ENCODE measurements at places on chromosomes 11 and 22. TPM values are rescaled to one million over a fixed set of nuclear protein-coding genes. Genes with fewer than 3 reads are reported as not detected.

The ANO5 gene
- total RNA-seq = 3.4 TPM

The CCDC116 gene
- total RNA-seq = 1.2 TPM

The KIAA0930 gene
- total RNA-seq = 56.9 TPM

The RAPSN gene
- 0.50 TPM for total RNA-seq

The RAB38 gene
- 4.7 TPM for total RNA-seq

The DCHS1 gene
- 40.4 TPM for total RNA-seq

The PNPLA5 gene
- total RNA-seq = not detected

- H3K4me3 ChIP-seq = no peak overlapping the region
- no peaks in the 10 kb centered on the region for H3K36me3 ChIP-seq
- DNase-seq = no peak
- H3K27ac ChIP-seq = no peak overlapping the region
- no peaks in the 10 kb centered on the region for H3K27me3 ChIP-seq
These were observed 164.9 kb downstream of the MIAT start for GRCh38 chr22:26822313-26822712.

- H3K4me3 ChIP-seq = no peak overlapping the region
- H3K4me1 ChIP-seq = peaks cover 18% of the 10 kb centered on the region
- no peak overlapping the region for H3K27ac ChIP-seq
- no peaks in the 10 kb centered on the region for H3K36me3 ChIP-seq
These were observed 91.9 kb downstream of the CSTPP1 start for GRCh38 chr11:47028195-47029093.

- H3K4me3 ChIP-seq = peak overlapping the region; percentile 61
- H3K4me1 ChIP-seq = peaks cover 59% of the 10 kb centered on the region
- DNase-seq = peak; percentile 31
- peaks cover 4% of the 10 kb centered on the region for H3K36me3 ChIP-seq
- peak overlapping the region; percentile 91 for H3K27ac ChIP-seq
These were observed 161.9 kb downstream of the INSC start for GRCh38 chr11:15276621-15277020.

DNA sequence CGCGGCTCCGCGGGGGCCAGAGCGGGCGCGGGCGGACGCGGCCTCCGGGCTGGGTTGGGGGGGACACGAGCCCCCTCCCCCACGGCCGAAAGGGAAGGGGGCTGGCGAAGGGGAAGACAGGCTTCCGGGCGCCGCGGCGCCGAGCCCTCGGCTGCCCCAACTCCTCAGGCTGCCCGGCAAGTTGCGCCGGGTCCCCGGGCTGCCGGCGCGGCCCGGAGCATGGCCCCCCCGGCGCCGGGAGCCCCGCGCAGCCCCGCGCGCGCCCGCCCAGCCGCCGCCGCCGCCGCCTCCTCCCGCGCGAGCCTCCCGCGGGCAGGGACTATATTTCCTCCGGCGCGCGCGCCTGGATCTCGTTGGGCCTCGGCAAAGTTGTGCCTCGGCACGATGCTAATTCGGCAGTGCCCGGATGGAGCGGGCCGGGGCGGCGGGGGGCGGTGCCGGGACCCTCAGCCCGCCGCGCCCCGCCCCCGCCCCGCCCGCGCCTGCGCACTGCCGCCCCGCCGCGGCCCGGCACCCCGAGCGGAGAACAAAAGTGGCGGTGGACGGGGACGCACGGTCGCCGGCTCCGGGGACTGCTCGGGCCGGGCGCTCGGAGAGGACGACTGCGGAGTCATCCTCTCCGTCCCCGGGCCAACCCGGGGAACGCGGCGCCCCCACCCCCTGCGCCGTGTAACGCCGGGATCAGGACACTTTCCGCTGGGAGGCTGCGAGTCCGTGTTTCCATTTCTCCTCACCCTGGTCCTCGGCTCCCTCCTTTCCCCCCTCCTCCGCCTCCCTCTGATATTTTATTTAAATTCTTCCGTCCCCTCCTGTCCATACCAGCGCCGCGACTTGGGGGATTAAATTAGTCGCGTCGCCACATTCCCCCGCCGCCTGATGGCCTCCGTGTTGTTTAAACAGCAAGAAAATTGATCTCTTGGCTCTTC lies at the start of gene PHF21B:
Gene PHF21B (minus strand): TSS at position 400 of the 926 bp plus-strand sequence. CDS start 456 bp downstream, outside the sequence.
- no peaks in the 10 kb centered on the region for H3K36me3 ChIP-seq
- peaks cover 28% of the 10 kb centered on the region for H3K4me1 ChIP-seq
- peak; percentile 80 for DNase-seq
- peak within 1 kb of the TSS; percentile 94 for H3K4me3 ChIP-seq
- peaks cover 3% of the 10 kb centered on the region for H3K27me3 ChIP-seq

- H3K27me3 ChIP-seq = peaks cover 15% of the 10 kb centered on the region
- no peaks in the 10 kb centered on the region for H3K4me1 ChIP-seq
- DNase-seq = no peak
- H3K36me3 ChIP-seq = no peaks in the 10 kb centered on the region
- H3K4me3 ChIP-seq = no peak overlapping the region
These were observed 30.6 kb upstream of the QSER1 start for GRCh38 chr11:32861850-32862577.

GRCh38 chr22:37764622-37765021 lies 43.1 kb upstream of the GCAT start:
- peaks cover 2% of the 10 kb centered on the region for H3K36me3 ChIP-seq
- H3K4me1 ChIP-seq = no peaks in the 10 kb centered on the region
- no peak for DNase-seq
- H3K4me3 ChIP-seq = no peak overlapping the region
- H3K27me3 ChIP-seq = no peaks in the 10 kb centered on the region
- H3K27ac ChIP-seq = no peak overlapping the region

GRCh38 chr11:64396079-64396591 lies 37.2 kb downstream of the RPS6KA4 start:
- H3K4me3 ChIP-seq = peak overlapping the region; percentile 47
- no peaks in the 10 kb centered on the region for H3K27me3 ChIP-seq
- peaks cover 14% of the 10 kb centered on the region for H3K4me1 ChIP-seq
- peak overlapping the region; percentile 79 for H3K27ac ChIP-seq
- no peaks in the 10 kb centered on the region for H3K36me3 ChIP-seq
- no peak for DNase-seq

GRCh38 chr11:8360086-8360828 lies 96.6 kb upstream of the LMO1 start:
- no peak overlapping the region for H3K4me3 ChIP-seq
- no peaks in the 10 kb centered on the region for H3K4me1 ChIP-seq
- no peaks in the 10 kb centered on the region for H3K36me3 ChIP-seq
- no peak for DNase-seq
- H3K27ac ChIP-seq = peak overlapping the region; percentile 8

- DNase-seq = no peak
- no peaks in the 10 kb centered on the region for H3K4me1 ChIP-seq
- H3K4me3 ChIP-seq = no peak overlapping the region
- H3K27me3 ChIP-seq = no peaks in the 10 kb centered on the region
These were observed 908.3 kb upstream of the ANO3 start for GRCh38 chr11:25423436-25424199.

DNA sequence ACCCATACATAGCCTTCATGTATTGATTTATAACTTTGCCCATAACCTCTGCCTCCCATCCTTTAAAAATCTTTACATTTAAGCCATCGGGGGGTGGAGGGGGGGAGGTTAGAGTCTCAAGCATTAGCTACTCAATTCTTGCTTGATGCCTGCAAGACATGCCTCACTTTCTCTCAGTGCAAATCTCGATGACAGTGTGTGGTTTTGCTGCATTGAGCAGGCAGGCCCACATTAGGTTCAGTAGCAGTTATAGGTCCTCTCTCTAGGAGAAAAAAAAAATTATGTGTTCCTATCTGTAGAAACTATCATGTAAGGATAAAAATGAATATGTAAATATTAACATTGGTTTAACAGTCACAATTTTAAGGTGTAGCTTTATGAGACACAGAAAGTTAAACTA lies 314.0 kb upstream of the ANO3 start:
- H3K27ac ChIP-seq = no peak overlapping the region
- H3K4me1 ChIP-seq = no peaks in the 10 kb centered on the region
- H3K27me3 ChIP-seq = no peaks in the 10 kb centered on the region
- no peaks in the 10 kb centered on the region for H3K36me3 ChIP-seq

- no peak for DNase-seq
- no peak within 1 kb of the TSS for H3K27ac ChIP-seq
- peaks cover 47% of the 10 kb centered on the region for H3K4me1 ChIP-seq
These were observed at the start of gene FAM83F for GRCh38 chr22:39994566-39995392. FAM83F (plus strand) TSS chr22:39994954; CDS start chr22:39995043, 89 bp downstream.

DNA sequence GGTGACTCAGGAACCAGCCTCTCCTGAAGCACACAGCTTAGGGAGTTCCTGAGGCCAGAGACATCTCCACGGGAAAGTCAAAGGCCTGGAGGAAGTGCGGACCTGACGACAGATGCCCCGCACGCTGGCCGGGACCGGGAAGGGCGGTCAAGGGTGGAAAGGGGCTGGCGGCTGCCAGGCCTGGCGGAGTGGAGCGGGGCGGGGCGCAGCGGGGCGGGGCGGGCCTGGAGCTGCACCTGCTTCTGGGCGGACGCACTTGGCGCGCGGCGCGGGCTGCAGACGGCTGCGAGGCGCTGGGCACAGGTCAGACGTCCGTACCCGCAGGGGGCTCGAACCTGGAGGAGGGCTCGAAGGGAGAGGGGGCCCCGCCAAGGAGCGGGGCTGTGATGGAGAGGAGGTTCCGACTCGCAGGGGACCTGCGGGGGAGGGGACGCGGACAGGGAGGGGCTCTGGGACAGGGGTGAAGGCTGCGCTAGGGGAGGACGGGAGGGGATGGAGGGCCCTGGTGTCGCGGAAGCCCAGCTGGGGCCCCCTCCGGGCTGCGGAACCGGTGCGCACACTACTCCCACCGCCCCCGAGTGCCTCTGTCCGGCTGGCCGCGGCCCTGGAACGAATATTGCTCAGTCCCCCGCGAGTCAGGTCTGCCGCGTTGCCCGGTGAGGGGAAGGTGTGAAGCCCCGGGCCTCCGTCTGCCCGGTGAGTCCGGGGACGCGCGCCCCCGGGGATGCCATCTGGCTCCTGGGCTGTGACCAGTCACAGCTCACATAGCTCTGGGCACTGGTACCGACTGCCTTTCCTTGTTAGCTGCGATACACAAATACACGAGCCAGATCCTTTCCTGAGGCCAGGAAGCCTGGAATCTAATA lies at the start of gene TMEM45B:
Gene TMEM45B (plus strand): TSS at position 253 of the 866 bp plus-strand sequence. CDS start 36,635 bp downstream, outside the sequence.
- H3K4me1 ChIP-seq = peaks cover 4% of the 10 kb centered on the region
- DNase-seq = peak; percentile 4
- H3K27me3 ChIP-seq = peaks cover 87% of the 10 kb centered on the region

DNA sequence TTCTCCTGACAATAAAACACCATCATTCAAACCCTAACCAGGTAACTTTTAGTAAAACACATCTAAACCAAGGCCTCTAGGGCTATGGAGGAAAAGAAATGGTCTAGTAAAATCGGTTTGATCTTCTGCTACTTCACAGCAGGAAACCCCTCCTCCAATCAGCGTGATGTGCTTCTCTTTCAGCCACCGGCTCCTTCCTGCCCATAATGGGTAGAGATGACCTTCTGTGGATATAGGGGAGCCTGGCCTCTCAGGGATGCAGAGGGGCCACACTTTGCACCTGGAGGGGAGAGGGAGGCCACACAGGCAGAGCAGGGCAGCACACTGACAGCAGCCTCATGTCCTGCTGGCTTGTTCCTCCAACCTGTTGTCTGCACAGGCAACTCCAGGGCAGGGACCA lies 6.9 kb downstream of the EHD1 start:
- no peak overlapping the region for H3K27ac ChIP-seq
- DNase-seq = no peak
- no peaks in the 10 kb centered on the region for H3K27me3 ChIP-seq
- no peaks in the 10 kb centered on the region for H3K36me3 ChIP-seq

GRCh38 chr11:30585125-30585891 lies 845 bp downstream of the MPPED2 start:
- peaks cover 28% of the 10 kb centered on the region for H3K4me1 ChIP-seq
- no peaks in the 10 kb centered on the region for H3K36me3 ChIP-seq
- peak; percentile 50 for DNase-seq

DNA sequence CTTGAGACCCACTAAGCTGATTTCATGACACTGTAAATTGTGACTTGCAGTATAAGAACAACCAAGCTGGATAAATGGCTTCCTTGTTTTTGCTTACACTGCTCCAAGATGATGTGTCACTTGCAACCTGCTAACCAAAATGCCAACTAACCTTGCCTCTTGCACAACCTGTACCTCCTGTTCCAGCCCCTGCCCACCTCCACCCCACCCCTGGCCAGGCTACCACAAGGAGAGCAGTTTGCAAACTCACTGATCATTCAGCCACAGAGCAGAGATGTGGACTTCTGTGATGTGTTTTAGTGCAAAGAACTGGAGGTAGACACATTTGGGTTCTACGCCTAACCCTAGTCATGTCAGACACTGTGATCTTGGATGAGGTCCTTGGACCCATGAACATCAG lies 4.3 kb upstream of the APOL6 start:
- H3K27me3 ChIP-seq = no peaks in the 10 kb centered on the region
- H3K36me3 ChIP-seq = no peaks in the 10 kb centered on the region
- no peak overlapping the region for H3K27ac ChIP-seq
- DNase-seq = no peak
- no peak overlapping the region for H3K4me3 ChIP-seq

DNA sequence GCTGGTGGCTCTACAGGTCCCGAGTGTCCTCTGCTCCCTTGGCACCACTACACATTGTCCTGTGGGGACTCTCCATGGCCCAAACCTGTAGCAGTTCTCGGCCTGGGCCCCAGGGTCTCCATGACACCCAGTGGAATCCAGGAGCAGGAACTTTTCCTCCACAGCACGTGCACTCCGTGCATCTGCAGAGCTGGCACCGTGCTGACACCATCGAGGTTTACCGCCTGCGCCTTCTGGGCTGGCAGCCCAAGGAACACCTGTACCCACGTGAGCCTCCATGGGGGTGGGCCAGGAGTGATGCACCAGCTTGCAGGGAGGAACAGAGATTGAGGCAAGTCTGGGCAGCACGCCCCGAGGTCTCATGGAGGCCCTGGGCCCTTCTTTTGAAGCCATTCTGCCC lies 25.2 kb downstream of the TSPAN32 start:
- peaks cover 14% of the 10 kb centered on the region for H3K36me3 ChIP-seq
- no peak overlapping the region for H3K27ac ChIP-seq
- no peak for DNase-seq
- no peak overlapping the region for H3K4me3 ChIP-seq
- H3K4me1 ChIP-seq = peaks cover 5% of the 10 kb centered on the region

- peaks cover 19% of the 10 kb centered on the region for H3K4me1 ChIP-seq
- DNase-seq = no peak
- H3K36me3 ChIP-seq = no peaks in the 10 kb centered on the region
- H3K27me3 ChIP-seq = peaks cover 8% of the 10 kb centered on the region
- no peak overlapping the region for H3K4me3 ChIP-seq
These were observed 5.1 kb upstream of the TALDO1 start for GRCh38 chr11:742156-742546.

DNA sequence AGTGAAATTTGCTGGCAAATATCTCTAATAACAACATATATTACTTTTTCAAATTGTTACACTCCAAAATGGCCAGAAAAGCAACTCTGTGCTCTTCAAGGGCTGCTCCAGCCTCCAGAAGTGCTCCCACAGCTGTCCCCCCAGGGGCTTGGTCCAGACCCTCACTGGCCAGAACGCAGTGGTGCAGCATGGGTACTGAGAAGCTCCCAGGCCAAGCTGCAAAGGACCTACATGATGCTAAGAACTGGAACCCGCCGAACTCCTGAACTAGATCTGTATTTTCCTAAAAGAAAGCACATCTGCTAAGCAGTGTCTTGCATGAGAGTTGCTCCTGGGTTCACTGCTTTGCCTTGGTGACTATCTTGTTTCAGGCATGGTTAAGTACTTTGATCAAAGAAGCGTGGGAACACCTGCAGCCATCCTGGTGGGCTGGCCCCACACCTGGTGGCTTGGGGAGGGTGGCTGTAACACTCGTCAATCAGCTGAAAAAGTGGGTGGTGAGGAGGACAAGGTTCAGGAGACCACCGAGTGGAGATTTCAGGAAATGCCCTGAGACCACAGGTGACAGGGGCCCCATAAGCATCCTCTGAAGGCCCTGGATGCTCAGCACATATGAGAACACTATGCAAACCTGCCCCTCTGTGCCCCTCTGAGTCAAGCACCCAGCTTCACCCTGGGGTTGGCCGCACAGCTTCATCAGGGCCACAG lies 72.7 kb upstream of the PITPNB start:
- H3K27ac ChIP-seq = no peak overlapping the region
- H3K4me3 ChIP-seq = no peak overlapping the region
- DNase-seq = no peak
- no peaks in the 10 kb centered on the region for H3K36me3 ChIP-seq
- no peaks in the 10 kb centered on the region for H3K4me1 ChIP-seq

Measured in neural crest cell (in vitro differentiated cells).